Hepatocyte (in vitro differentiated cells): ENCODE measurements at places on chromosomes 4 and X. TPM values are rescaled to one million over a fixed set of nuclear protein-coding genes. Genes with fewer than 3 reads are reported as not detected.

GRCh38 chr4:127997534-127998388 is 32.6 kb downstream of the ABHD18 start:
- H3K36me3 ChIP-seq: no peaks in the 10 kb centered on the region
- H3K27me3 ChIP-seq: no peaks in the 10 kb centered on the region
- no peak overlapping the region for H3K27ac ChIP-seq

GRCh38 chr4:40940317-40940741 is 190.6 kb downstream of the NSUN7 start:
- H3K4me1 ChIP-seq: no peaks in the 10 kb centered on the region
- H3K27me3 ChIP-seq: no peaks in the 10 kb centered on the region
- no peak for DNase-seq
- H3K27ac ChIP-seq: no peak overlapping the region

DNA sequence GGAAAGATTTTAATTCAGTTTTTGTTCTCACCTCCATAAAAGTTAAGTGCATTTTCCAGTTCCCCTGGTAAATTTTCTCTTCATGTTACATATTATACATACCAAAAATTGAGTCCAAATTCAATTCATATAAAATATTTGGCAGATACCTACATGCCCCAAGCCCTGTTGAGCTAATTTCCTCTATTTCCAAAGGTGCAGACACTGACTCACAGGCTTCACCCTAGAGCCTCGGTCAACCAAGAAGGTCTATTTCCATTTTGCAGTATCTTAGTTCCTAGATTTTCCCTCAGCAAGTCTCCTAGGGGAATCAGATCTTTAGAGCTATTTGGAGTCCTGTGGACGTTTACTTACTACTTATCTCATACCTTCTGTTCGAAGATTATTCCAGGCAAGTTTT is 174.4 kb downstream of the TSPAN5 start:
- peaks cover 4% of the 10 kb centered on the region for H3K4me1 ChIP-seq
- H3K27me3 ChIP-seq: no peaks in the 10 kb centered on the region
- H3K27ac ChIP-seq: no peak overlapping the region
- no peak for DNase-seq
- no peaks in the 10 kb centered on the region for H3K36me3 ChIP-seq

DNA sequence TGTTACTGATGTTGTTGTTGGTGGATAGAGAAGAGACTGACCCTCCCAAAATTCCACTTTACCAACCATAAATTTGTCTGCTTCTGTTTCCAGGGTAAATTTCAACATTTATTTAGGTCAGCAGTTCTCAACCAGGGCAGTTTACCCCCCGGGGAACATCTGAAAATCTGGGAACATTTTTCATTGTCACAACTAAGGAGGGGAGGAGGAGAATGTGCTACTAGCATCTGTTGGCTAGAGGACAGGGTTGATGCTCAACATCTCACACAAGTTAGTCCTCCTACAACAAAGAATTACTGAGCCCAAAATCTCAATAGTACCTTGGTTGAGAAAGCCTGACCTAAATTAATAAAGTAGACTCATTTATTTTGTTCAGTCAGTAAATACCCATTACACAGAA is 25.7 kb downstream of the KCTD8 start:
- H3K27me3 ChIP-seq: no peaks in the 10 kb centered on the region
- no peak overlapping the region for H3K27ac ChIP-seq
- H3K4me3 ChIP-seq: no peak overlapping the region
- DNase-seq: no peak

GRCh38 chr4:113077575-113077974 is 28.1 kb downstream of the ANK2 start:
- H3K27me3 ChIP-seq: no peaks in the 10 kb centered on the region
- no peak overlapping the region for H3K4me3 ChIP-seq
- no peak for DNase-seq
- no peaks in the 10 kb centered on the region for H3K36me3 ChIP-seq
- H3K27ac ChIP-seq: no peak overlapping the region

GRCh38 chr4:89681219-89681618 is 155.7 kb downstream of the SNCA start:
- no peak overlapping the region for H3K4me3 ChIP-seq
- no peaks in the 10 kb centered on the region for H3K27me3 ChIP-seq
- no peaks in the 10 kb centered on the region for H3K36me3 ChIP-seq
- H3K27ac ChIP-seq: peak overlapping the region; percentile 51
- H3K4me1 ChIP-seq: no peaks in the 10 kb centered on the region

- H3K27me3 ChIP-seq: no peaks in the 10 kb centered on the region
- H3K27ac ChIP-seq: no peak overlapping the region
- no peaks in the 10 kb centered on the region for H3K36me3 ChIP-seq
- no peak for DNase-seq
- no peak overlapping the region for H3K4me3 ChIP-seq
- H3K4me1 ChIP-seq: no peaks in the 10 kb centered on the region
Observed at GRCh38 chrX:122055979-122056715, 1008.7 kb downstream of the GLUD2 start.

DNA sequence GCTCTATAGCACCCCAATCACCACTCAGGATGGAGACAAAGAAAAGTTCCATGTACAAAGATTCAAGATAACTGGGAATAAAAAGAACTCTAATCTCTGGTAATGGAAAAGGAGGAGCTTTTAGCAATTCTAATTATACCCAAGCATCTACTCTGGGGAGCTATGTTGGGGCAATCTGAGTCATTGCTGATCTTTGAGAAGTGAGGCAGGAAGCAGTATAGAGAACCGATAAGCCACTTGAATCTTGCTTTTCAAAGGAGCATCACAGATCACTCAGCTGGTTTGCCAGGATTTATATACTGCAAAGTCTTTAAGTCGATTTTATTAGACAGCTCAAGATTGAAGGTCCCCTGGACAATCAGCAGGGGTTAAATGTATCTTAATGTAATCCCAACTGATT is 220.0 kb downstream of the ENOX2 start:
- H3K4me3 ChIP-seq: no peak overlapping the region
- DNase-seq: no peak
- no peaks in the 10 kb centered on the region for H3K36me3 ChIP-seq
- no peak overlapping the region for H3K27ac ChIP-seq

DNA sequence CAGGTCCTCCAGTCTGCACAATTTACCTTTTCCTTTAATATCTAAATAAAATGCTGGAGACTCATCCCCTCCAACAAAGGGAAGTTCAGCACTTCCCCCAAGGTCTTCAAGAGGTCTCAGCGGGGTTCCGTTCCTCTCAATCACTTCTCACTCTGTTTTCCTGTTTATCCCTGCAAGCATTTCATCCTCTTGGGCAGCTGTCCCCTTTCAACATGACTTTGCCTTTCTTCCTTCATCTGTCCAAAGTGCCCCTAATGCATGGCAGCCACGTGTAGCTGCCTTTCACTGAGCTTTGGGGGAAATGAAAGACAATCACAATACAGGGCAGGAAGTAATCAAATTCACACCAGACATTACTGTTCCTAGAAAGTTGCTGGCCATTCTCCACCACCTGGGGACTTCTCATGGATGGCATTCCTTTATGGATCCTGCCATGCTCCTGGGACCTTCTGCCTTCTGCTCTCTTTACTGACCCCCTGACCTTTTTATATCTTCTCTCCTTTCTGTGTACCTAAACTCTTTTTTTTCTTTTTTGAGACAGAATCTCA is 79.7 kb upstream of the USP9X start:
- no peaks in the 10 kb centered on the region for H3K36me3 ChIP-seq
- no peak for DNase-seq
- no peaks in the 10 kb centered on the region for H3K27me3 ChIP-seq
- no peak overlapping the region for H3K27ac ChIP-seq
- H3K4me1 ChIP-seq: no peaks in the 10 kb centered on the region
- H3K4me3 ChIP-seq: no peak overlapping the region

- H3K27ac ChIP-seq: no peak overlapping the region
- peaks cover 8% of the 10 kb centered on the region for H3K4me1 ChIP-seq
- H3K27me3 ChIP-seq: no peaks in the 10 kb centered on the region
Observed at GRCh38 chr4:183544109-183544508, 39.3 kb downstream of the ING2 start.

- H3K27ac ChIP-seq: no peak overlapping the region
- DNase-seq: no peak
- H3K36me3 ChIP-seq: no peaks in the 10 kb centered on the region
- no peak overlapping the region for H3K4me3 ChIP-seq
- H3K4me1 ChIP-seq: no peaks in the 10 kb centered on the region
Observed at GRCh38 chrX:140157143-140157542, 191.8 kb upstream of the CXorf66 start.

DNA sequence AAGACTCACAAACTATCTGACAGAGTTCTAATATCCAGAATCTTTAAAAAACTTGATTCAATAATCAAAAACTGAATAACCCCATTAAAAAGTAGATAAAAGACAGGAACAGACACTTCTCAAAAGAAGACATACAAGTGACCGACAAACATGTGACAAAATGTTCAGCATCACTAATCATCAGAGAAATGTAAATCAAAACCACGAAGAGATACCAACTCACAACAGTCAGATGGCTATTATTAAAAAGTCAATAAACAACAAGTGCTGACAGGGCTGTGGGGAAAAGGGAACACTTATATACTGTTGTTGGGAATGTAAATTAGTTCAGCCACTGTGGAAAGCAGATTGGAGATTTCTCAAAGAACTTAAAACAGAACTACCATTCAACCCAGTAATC is 138.1 kb upstream of the RASGEF1B start:
- H3K4me3 ChIP-seq: no peak overlapping the region
- H3K4me1 ChIP-seq: no peaks in the 10 kb centered on the region
- no peak overlapping the region for H3K27ac ChIP-seq
- no peak for DNase-seq

DNA sequence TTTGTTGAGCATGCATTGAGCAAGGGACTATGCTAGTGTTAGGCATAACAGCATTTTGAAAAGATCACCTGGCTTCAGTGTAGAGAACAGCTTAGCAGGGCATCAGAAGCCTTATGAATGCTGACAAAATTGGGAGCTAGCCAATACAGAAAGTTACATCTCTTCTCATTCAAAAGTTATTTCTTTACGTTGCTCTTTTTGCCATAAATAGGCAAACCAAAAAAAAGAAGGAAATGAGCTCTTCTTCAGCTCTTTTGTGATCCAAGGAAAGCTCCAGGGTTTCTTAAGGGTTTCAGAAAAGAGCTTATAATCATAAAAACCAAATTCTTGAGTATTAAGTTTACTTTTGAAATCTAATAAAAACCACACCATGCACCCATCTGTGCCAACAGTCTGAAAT is 35.2 kb upstream of the LNX1 start:
- no peak overlapping the region for H3K4me3 ChIP-seq
- no peak for DNase-seq
- no peaks in the 10 kb centered on the region for H3K36me3 ChIP-seq
- no peaks in the 10 kb centered on the region for H3K27me3 ChIP-seq
- no peak overlapping the region for H3K27ac ChIP-seq

- no peaks in the 10 kb centered on the region for H3K36me3 ChIP-seq
- DNase-seq: no peak
- no peaks in the 10 kb centered on the region for H3K4me1 ChIP-seq
- H3K4me3 ChIP-seq: no peak overlapping the region
- no peaks in the 10 kb centered on the region for H3K27me3 ChIP-seq
- no peak overlapping the region for H3K27ac ChIP-seq
Observed at GRCh38 chr4:159341522-159341921, 238.6 kb downstream of the RAPGEF2 start.

GRCh38 chrX:48806081-48806480 is 4.2 kb downstream of the HDAC6 start:
- no peaks in the 10 kb centered on the region for H3K36me3 ChIP-seq
- no peak overlapping the region for H3K4me3 ChIP-seq
- H3K27me3 ChIP-seq: no peaks in the 10 kb centered on the region
- no peaks in the 10 kb centered on the region for H3K4me1 ChIP-seq
- no peak for DNase-seq
- H3K27ac ChIP-seq: no peak overlapping the region

DNA sequence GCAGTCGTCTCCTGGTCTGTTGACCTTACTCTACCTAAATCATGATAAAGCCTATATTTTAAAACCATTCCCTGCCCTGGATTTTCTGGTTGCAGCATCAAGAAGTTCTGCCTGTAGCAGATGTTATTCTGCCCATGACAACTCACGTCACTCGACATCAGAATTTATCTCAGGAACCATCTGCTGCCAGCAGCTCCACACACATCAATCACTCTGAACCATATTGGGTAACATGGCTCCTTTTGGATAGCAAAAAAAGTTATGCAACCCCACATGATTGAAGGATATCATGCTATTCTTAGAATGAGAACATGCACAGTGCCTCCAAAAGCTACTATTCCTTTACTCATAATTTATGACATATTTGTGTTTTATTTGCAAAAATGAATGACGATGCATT is 341.4 kb downstream of the DHRSX start:
- H3K27ac ChIP-seq: no peak overlapping the region
- no peaks in the 10 kb centered on the region for H3K4me1 ChIP-seq
- no peaks in the 10 kb centered on the region for H3K27me3 ChIP-seq
- no peaks in the 10 kb centered on the region for H3K36me3 ChIP-seq

- H3K27ac ChIP-seq: no peak overlapping the region
- H3K36me3 ChIP-seq: no peaks in the 10 kb centered on the region
- no peaks in the 10 kb centered on the region for H3K4me1 ChIP-seq
- no peak overlapping the region for H3K4me3 ChIP-seq
Observed at GRCh38 chr4:47145630-47146029, 114.3 kb downstream of the GABRB1 start.

DNA sequence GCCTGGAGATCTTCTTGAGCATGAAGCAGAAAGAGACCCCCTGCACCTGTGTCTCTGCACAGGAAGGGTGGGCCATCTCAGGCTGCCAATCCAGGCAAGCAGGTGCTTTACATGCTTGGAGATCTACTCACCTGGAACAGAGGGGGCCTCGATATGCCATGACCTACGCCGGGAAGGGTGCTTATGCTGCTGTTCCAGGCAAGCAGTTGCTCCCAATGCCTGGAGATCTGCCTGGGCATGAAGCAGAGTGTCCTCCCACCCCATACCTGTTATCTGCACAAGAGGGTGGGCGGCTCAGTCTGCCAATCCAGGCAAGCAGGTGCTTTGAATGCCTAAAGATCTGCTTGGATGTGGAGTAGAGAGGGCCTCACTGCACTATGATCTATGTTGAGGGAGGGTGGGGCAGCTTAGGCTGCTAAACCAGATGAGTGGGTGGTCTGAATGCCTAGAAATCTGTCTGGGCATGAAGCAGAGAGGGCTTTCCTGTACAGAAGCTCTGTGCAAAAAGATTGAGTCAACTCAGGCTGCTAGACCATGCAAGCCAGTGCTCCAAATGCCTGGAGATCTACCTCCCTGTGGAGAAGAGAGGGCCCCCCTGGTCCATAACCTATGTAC is 104.5 kb upstream of the QRFPR start:
- H3K36me3 ChIP-seq: no peaks in the 10 kb centered on the region
- H3K27ac ChIP-seq: no peak overlapping the region
- no peaks in the 10 kb centered on the region for H3K27me3 ChIP-seq
- no peak for DNase-seq
- no peaks in the 10 kb centered on the region for H3K4me1 ChIP-seq

GRCh38 chrX:38575888-38576287 is 14.5 kb downstream of the TSPAN7 start:
- no peak for DNase-seq
- H3K27ac ChIP-seq: no peak overlapping the region
- no peaks in the 10 kb centered on the region for H3K4me1 ChIP-seq
- no peaks in the 10 kb centered on the region for H3K27me3 ChIP-seq
- H3K4me3 ChIP-seq: no peak overlapping the region

The ADGRG2 gene
- total RNA-seq: 3.7 and 4.5 TPM in 2 replicates

The MYOZ2 gene
- total RNA-seq: 0.10 and 0.16 TPM in 2 replicates

The TCEAL6 gene
- not detected in 2 replicates for total RNA-seq

The TSPAN5 gene
- total RNA-seq: 22.4 and 26.2 TPM in 2 replicates

The PDZD4 gene
- 1.6 and 2.8 TPM in 2 replicates for total RNA-seq

The UGT2A1 gene
- total RNA-seq: 0.12 and 0.17 TPM in 2 replicates

The SSX2B gene
- not detected in 2 replicates for total RNA-seq

The HMX1 gene
- total RNA-seq: not detected in 2 replicates

The SASH3 gene
- total RNA-seq: 0.67 and 0.76 TPM in 2 replicates

The TEX13C gene
- not detected in 2 replicates for total RNA-seq

The HTR2C gene
- total RNA-seq: 0.04 and 0.27 TPM in 2 replicates

The TMEM150C gene
- 4.0 and 4.5 TPM in 2 replicates for total RNA-seq

The PPP2R3B gene
- total RNA-seq: 13.0 and 24.3 TPM in 2 replicates

The DNASE1L1 gene
- total RNA-seq: 36.1 and 39.7 TPM in 2 replicates

The VEGFD gene
- 0.76 and 0.80 TPM in 2 replicates for total RNA-seq

The FHL1 gene
- 40.0 and 55.3 TPM in 2 replicates for total RNA-seq
